NCI-H1092 (cell line): ENCODE measurements at places on chromosomes 4 and X.

DNA sequence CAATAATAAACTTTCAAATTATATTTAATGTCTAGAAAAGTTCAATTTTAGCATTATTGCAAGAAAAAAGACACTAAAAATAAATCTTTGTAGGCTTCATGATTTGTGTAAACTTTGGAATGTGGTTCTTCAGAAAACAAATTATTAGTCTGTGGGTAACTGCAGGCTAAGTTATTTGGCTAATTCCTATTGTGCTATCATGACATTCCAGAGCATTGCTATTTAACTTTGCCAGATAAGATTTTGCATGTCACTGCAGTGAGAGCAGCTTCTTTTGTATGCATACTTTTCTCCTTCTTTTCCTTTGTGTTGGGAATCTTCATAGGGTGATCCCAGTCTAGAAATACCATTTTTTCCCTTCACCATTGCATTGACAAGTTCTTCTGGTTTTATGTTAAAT, 130.0 kb downstream of the AWAT2 start:
- DNase-seq, result no peak

- no peak for DNase-seq
Observed at GRCh38 chr4:36004204-36004851, 240.0 kb downstream of the ARAP2 start.

DNA sequence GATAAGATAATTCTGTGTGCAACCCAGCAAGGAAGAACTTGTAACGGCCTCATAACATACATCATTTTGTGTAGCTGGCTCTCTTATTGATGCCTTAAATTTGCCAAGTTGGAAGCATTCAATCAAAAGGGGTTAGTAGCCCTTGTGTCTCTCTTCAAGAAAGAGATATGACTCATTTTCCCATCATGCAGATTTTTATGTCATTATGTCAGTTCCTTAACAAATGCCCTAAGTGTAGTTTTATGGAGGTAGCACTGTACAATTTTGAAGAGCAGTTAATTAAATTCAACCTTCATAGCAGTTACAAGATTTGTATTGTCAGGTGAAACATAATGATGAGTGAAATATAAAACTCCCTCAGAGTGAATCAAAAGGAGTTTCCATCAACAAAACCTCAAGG, 215.6 kb downstream of the GRIA3 start:
- no peak for DNase-seq

- no peak for DNase-seq
Observed at GRCh38 chr4:18756671-18757070, 735.1 kb upstream of the LCORL start.

DNA sequence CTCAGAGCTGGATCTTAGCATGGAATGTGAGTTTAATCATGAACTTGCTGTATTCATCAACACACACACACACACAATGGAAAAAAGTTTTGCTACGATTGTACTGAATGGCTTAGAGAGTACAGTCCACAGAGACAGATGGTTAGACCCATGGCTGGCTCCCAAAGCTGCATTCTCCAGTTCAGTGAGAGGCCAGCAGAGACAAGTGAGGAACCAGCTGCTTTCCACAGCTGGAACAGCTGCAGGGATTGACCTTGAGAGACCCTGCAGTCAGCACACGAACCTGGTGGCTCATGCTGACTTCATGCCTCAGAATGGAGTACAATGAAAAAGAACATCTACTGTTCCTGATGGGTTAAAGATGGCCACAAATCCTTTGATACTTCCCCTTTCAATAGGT, 94.5 kb downstream of the DHX15 start:
- no peak for DNase-seq

GRCh38 chrX:54427837-54428424, 12.3 kb upstream of the TSR2 start:
- no peak for DNase-seq

GRCh38 chrX:145825896-145826295, 8.3 kb downstream of the SLITRK2 start:
- DNase-seq, result no peak

GRCh38 chrX:44317181-44317580, 26.3 kb downstream of the EFHC2 start:
- DNase-seq, result no peak

GRCh38 chr4:139492429-139492828, 38.5 kb downstream of the RAB33B start:
- no peak for DNase-seq

DNA sequence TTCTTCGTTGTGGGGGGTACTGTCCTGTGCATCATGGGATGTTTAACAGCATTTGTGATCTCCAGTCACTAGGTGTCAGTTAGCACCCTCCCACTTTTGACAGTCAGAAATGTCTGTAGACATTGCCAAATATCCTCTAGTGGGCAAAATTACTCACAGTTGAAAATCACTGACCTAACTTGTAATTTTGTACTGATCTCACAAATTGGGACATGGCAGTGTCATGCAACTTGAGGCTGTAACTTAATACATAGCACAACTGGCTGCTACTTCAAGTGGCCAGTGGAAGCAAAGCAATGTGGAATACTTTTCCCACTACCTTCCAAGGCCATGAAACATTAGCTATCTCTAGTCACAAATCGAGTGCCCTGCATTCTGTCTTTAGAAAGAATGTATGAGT, 23.2 kb upstream of the TSPAN7 start:
- DNase-seq, result no peak

- DNase-seq, result no peak
Observed at GRCh38 chr4:3492741-3493719, 29.9 kb downstream of the DOK7 start.

- no peak for DNase-seq
Observed at GRCh38 chr4:14726441-14726840, 275.8 kb upstream of the CPEB2 start.

- no peak for DNase-seq
Observed at GRCh38 chr4:87058356-87059073, 123.7 kb downstream of the AFF1 start.

- no peak for DNase-seq
Observed at GRCh38 chr4:6468376-6468775, 4.0 kb downstream of the PPP2R2C start.

- DNase-seq, result no peak
Observed at GRCh38 chr4:159360549-159360948, 257.7 kb downstream of the RAPGEF2 start.

- no peak for DNase-seq
Observed at GRCh38 chr4:119244832-119245231, 32.3 kb downstream of the USP53 start.

- no peak for DNase-seq
Observed at GRCh38 chr4:5962416-5962815, 55.8 kb downstream of the C4orf50 start.

DNA sequence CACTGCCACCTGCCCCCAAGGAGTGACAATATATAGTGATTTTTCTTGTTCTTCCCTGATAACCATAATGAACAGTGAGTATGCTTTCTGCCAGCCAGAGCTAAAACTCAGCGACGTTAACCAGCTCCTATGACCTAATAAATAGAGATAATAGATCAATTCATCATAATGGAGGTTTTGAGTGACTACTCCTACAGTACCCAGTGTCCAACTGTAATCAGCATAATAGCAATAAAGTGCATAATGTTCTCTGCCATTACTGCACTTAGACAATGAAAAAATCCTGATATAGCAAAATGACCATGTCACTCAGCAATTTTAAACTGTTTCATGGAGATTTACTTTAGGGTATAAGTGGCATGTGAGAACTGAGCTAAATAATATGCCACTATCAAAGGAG, 20.7 kb upstream of the TXLNG start:
- DNase-seq, result no peak

DNA sequence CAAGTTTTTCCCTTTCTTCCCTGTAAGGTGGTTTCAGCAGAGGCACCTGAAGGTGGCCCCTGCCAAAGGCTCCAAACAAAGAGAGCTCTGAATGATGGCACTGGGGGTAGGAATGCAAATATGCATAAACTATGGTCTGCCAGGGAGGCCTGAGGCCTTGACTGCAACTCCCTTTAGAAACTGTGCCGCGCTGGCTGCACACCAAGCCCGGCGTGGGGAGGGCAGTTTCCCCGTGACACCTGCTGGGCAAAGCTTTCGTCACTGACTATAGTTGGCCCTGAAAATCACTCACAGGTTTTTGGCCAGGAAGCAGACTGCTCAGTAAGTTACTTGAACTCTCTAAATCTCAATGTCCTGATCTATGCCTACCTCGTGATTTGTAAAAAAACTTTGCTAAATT, 97.8 kb upstream of the ATOH1 start:
- no peak for DNase-seq

GRCh38 chrX:16827225-16827624, 41.0 kb downstream of the TXLNG start:
- no peak for DNase-seq

- no peak for DNase-seq
Observed at GRCh38 chrX:39519030-39519488, 578.7 kb downstream of the BCOR start.

- no peak for DNase-seq
Observed at GRCh38 chr4:176546975-176547374, 227.2 kb downstream of the SPCS3 start.

- DNase-seq, result no peak
Observed at GRCh38 chr4:21046141-21046540, 345.9 kb downstream of the PACRGL start.

DNA sequence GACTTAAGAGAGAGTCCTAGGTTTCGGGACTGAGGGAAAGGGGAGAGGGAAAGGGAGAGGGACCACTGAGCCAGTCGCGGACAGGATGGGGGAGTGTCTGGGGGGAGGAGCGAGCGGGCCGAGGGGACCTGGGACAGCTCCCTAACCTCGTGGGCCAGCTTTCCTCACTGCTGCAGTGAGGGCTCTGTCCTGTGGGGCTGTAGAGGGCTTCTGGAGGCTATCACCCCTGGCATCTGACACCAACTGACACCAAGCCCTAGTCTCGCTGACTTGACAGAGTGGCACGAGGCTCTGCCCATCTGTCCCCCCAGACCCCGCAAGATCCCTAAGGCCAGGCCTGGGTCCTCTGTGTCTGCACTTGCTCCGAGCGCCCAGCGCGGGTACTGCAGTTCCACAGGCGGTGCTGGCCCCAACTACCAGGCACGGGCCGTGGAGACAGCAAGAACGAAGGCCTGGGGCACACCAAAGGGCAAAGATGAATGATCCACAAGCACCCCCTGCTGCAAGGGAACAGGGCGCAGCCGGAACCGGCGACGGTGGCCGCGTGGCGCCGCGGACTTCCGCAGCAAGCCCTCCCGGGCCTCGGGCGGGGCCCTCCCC, 465 bp downstream of the HAUS7 start:
- DNase-seq, result no peak

DNA sequence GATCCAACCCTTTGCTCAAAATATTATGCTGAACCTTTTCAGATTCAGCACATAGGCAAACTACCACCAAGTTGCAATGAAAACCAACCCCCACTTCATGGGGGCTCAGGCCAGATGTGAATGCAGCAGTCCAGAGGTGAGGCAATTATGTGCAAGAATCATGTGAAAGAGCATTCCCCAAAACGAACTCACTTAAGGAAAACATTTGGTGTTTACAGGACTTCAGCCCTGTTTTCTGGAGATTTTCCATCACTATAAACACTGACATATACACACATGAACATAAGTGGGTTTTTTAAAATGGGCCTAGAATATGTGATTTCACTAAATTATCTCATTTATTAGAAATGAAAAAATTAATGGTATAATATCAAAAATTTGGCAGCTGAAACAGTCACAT, 31.5 kb downstream of the BMP3 start:
- no peak for DNase-seq

DNA sequence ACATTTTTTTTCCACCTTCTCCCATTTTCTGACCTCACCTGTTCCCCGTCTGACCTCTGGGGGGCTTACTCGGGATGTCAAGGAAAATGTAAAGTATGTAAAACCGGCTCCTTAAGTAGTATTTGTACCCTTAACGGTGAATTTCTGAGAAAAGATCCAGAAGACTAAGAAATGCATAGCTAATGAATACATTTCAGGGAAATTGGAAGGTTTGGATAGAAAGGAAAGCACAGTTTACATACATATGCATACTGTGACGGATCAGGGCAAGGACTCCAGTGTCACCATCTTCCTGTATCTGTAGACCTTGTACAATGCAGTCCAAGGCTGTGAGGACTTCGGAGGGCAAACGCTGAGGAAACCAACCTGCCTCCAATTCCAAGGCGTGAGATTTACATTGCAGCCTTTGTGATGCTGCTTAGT, 2185.9 kb upstream of the TENM3 start:
- DNase-seq, result no peak

DNA sequence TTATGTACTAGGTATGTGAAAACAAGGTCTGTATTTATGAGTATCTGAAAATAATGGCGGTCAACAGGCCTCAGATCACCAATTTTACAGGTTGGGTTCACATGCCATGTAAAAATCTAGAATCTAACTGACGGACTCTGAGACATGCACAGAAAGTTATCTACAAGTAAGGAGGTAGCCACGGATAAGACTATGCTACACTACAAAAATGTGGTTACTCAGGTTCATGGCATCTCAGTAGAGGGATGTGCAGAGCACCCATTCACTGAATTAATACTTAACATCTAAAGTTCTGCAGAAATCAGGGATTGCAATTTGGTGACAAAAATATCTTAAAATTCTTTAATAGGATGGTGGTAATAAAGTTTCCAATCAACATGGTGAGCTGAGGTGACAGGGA, 155.9 kb downstream of the APBB2 start:
- no peak for DNase-seq

- DNase-seq, result peak; percentile 9
Observed at GRCh38 chrX:54807524-54808108, at the start of gene MAGED2. TSS of gene MAGED2 (plus strand) at chrX:54807745. CDS start at chrX:54809332, 1,587 bp downstream.

GRCh38 chrX:16705370-16705769, 7.1 kb downstream of the CTPS2 start:
- no peak for DNase-seq

- DNase-seq, result no peak
Observed at GRCh38 chrX:41723826-41724225, at the start of gene GPR82. TSS of gene GPR82 (plus strand) at chrX:41724181. CDS start at chrX:41727027, 2,846 bp downstream.

- no peak for DNase-seq
Observed at GRCh38 chrX:27565992-27566391, 24.2 kb upstream of the DCAF8L2 start.

DNA sequence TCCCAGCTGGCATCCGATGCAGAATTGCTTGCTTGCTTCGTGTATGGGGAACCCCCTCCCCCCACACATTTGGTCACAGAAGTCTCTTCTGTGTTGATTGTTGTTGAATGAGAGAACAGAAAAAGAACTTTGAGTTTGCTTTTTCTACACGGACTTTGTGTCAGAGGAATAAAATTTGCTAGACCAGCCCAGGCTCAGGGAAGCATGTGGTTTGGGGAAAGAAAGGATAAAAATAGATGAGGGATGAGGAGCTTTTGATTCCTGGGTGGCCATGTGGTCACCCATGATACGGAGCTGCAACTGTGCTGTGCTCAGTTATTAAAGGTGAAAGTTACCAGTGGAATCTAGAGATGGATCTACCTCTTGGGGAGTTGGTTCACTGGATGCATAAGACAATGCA, 34.2 kb upstream of the ESX1 start:
- DNase-seq, result no peak

- DNase-seq, result no peak
Observed at GRCh38 chr4:141900856-141901255, 264.5 kb downstream of the IL15 start.

- DNase-seq, result no peak
Observed at GRCh38 chrX:81367291-81367690, 165.4 kb downstream of the SH3BGRL start.

DNA sequence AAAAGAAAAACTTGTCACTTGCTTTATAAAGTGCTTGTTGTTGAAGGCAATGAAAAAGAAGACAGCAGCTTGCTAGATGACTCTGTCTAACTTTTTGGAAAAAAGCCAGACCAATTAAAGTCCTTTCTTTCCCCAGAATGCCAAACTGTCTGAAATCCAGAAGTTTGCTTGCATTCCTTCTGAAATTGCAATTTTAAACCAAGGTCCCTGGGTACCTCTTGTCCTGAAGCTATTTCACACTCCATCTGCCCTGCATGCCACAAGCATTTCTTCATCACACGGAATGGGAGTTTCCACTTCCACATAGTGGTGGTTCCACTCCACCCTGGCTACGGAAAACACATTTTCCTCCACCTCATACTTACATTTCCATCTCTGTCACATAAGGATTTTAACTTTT, 101.0 kb downstream of the PAPSS1 start:
- DNase-seq, result no peak
